ENCODE measurements at places on chromosomes 2 and 18. TPM values are rescaled to one million over a fixed set of nuclear protein-coding genes. Genes with fewer than 3 reads are reported as not detected.

STON1 gene
- 32.2 TPM for polyA plus RNA-seq

MPP4 gene
- polyA plus RNA-seq = 0.19 TPM

RAX gene
- polyA plus RNA-seq = not detected

MERTK gene
- polyA plus RNA-seq = 21.2 TPM

SLC5A6 gene
- 37.4 TPM for polyA plus RNA-seq

STEAP3 gene
- 1.3 TPM for polyA plus RNA-seq

B3GNT2 gene
- 37.5 TPM for polyA plus RNA-seq

CCT7 gene
- polyA plus RNA-seq = 292 TPM

XDH gene
- polyA plus RNA-seq = 0.06 TPM

SP9 gene
- not detected for polyA plus RNA-seq

SPC25 gene
- 19.7 TPM for polyA plus RNA-seq
